ENCODE measurements at places on chromosomes 12 and 14.
A peak's percentile ranks its signal among the peaks of the same experiment; 100 is the strongest.

DNA sequence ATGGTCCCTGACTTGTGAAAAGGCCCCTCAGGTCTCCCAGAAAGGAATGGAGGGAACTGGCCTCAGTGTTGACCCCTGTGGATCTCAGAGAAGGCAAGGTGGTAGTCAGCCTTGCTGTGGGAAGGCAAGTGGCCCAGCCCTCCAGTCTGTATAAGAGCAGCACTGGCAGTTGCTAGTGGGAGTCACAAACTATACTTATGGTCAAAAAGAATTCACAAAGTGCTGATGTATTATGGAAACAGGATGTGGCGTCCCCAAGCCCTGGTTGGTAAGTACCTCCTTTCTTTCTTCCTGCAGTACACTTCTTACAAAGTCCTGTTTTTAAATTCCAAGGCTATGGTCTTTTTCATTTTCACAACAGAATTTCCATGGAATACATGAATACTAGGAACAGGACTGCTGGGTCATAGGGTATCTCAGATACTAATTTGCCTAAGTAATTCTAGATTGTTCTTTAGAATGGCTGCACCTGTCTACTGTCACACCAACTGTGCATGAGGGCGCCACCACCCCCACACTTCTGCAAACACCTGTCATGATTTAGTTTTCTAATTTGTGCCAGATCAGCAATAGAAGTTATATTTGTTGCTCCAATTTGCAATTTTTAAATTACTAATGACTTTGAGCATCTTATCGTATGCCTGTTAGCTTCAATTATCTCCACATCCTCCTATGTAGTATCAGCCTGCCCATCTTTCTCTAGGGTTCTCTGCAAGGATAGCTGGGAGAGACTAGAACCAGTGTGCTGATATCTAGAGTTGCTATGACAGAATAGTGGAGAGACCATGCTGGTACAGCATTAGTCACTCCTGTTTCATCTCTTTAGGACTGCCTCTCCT is 40.7 kb upstream of the TMEM263 start:
- DNase-seq: no peak

GRCh38 chr12:69123919-69124638 is 115.3 kb upstream of the CPSF6 start:
- no peak for DNase-seq

GRCh38 chr12:92955997-92956663 is 27.0 kb upstream of the EEA1 start:
- no peak for DNase-seq

GRCh38 chr12:79439175-79439825 is 251.5 kb downstream of the PAWR start:
- no peak for DNase-seq

GRCh38 chr12:128267131-128267622 is at the start of gene TMEM132C:
TSS of gene TMEM132C (plus strand) at chr12:128267170. CDS start at chr12:128267403, 233 bp downstream.
- DNase-seq: no peak

- DNase-seq: no peak
Observed at GRCh38 chr14:97850466-97850865, 1053.3 kb downstream of the VRK1 start.

- DNase-seq: no peak
Observed at GRCh38 chr12:112978163-112979040, at the start of gene OAS2. TSS of gene OAS2 (plus strand) at chr12:112978519. CDS start at chr12:112978609, 90 bp downstream.

DNA sequence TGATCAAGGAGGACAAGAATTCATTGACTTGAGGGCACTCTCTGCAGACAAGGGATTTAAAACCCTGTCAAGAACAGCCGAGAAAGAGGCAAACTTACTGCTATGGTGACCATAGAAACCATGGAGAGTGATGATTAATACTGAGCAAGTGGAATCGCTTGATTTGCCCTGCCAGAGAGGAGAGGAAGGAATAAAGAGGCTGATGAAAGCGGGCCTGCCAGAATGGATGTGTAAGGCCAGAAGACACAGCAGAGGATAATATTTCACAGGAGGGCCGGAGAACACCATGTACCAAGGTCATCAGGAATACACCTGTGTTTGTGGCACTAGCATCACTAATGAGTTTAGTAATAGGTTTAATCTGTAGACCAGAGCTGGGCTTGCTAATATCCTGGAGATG is 221.8 kb upstream of the DCN start:
- DNase-seq: no peak

- DNase-seq: no peak
Observed at GRCh38 chr12:132171293-132171967, 27.2 kb downstream of the NOC4L start.

DNA sequence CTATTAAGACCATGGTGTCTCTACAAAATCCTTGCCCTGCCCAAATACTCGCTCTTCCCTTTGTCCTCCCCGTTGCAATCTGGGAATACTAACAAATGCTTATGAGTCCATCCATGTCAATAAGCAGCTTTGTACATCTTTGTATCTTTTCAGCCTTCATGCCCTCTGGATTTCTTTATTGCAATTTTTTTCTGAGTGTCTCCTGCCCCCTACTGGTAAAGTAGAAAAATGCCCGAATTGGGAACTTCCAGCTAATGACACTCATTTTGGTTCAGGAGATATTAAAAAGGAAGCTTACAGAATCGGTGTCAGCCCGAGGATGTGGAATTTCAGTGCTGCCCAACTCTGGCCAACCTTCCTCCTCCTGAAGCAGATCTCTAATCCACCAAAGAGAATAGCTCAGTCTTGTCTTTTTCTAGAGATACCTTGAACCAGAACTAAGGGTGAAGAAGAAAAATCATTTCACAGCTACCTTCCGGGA is 46.0 kb downstream of the SH2B3 start:
- peak; percentile 80 for DNase-seq

DNA sequence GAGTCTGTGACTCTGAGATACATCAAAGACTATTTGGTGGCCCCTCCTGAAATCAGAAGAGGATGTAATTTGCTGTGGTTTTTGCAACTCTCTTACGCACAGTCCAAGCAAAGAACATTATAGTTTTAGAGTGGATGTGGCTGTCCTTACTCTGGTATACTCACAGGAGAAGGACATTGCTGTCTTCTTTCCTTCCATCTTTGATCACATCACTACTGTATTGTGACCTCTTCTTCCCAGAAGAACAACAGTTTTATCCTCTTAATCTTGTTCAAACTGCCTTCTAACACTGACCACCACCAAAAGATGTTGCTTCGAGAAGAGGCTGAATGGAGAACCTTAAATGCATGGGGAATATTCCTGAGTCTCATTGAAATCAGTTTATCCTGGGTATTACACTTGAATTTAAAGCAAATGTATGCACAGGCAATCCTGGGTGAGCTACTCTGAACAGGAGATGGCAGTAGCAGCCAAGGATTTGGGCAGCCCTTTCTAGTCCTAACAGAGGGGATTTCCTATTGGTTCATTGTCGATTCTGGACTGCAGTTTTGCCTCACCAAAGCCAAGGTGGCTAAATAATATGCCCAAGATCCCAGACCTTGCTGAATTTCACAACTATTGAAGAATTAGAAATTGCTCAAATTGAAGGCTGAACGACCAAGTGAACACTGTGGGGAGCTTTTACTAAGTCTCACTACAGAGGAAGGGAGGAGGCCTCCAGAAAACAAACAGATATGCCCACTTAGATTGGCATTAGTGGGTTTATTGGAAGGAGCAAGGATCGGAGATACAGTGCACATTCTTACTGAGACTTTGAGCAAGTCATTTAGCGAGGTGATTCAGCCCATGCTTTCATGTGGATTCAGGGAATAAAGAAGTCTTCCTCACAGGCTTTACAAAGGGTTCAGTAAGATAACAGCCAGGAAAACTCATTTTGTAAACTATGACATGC is 282.8 kb downstream of the PAWR start:
- DNase-seq: peak; percentile 32

DNA sequence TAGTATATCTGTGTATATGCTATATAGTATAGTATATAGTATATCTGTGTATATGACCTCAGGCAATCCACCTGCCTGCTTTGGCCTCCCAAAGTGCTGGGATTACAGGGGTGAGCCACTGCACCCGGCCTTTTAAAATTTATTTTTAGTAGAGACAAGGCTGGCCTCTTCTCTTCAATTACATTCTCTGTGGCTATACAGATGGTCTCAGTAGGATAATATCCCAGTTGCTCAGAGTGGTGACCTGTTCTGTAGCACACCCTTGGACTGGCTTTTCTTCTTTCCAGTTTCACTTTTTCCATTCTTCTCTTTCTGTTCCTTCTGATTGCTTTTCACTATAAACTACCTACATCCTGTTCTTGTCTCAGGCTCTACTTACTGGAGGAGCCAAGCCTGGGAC is 3.1 kb upstream of the NFATC4 start:
- no peak for DNase-seq

- no peak for DNase-seq
Observed at GRCh38 chr14:103693515-103693914, 21.7 kb downstream of the XRCC3 start.

GRCh38 chr14:85122690-85123089 is 407.3 kb upstream of the FLRT2 start:
- no peak for DNase-seq

- no peak for DNase-seq
Observed at GRCh38 chr12:30357766-30358490, 337.7 kb downstream of the IPO8 start.

- peak; percentile 24 for DNase-seq
Observed at GRCh38 chr12:49827401-49828099, 663 bp downstream of the NCKAP5L start.

GRCh38 chr14:28361486-28361885 is 405.1 kb upstream of the FOXG1 start:
- DNase-seq: no peak

DNA sequence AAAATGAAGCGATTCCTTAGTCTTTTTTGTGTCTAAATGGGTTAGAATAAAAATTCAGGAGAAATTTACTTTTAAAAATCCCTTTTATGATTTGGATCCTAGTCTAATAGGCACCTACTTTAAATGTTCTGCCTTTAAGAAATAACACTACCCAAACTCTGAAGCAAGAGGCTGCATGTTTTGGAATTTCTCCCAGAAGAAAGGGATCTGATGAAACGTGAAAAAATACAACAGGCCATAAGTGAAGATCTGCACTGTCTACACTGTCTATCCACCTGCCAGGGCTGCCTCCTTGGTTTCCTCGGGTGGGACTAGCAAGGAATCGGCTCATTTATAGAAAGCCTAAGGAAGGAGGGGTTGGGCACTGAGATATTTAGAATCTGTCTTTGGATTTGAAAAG is 22.1 kb downstream of the ACVR1B start:
- no peak for DNase-seq

DNA sequence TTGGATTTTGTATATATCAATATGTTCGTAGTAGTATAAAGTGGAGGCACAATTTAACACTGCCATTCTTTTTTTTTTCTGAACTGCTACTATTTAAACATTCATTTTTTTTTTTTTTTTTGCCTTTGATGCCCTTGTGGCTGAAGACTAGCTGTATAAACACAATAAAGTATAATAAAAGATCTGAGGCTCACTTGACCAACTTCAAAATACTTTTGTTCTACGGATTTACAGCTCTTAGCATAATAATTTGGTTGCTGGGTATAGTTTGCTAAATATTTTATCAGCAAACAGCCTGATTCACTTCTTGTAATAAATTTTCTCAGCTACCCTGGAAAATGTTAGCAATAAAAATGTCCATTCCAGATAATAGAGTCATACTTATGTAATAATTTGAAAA is 128.3 kb downstream of the KCNC2 start:
- DNase-seq: no peak

DNA sequence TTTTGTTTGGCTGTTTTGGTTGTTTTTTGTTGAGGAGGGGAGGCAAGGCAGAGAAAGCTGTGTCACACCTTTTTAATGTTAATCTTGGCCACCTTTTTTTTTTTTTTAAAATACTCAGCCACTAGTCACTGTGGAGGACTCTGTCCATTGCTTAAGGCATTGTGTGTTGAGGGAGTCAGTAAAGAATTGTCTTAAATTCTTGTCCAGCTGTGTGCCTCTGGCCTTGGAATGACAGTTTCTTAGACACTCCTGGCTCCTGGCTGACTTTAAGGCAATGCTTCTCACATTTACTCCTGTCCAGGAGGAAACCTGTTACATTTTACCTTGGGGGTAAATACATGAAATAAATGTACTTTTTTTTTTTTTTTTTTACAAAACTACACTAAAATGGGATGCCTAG is 18.1 kb upstream of the SMCO2 start:
- no peak for DNase-seq

DNA sequence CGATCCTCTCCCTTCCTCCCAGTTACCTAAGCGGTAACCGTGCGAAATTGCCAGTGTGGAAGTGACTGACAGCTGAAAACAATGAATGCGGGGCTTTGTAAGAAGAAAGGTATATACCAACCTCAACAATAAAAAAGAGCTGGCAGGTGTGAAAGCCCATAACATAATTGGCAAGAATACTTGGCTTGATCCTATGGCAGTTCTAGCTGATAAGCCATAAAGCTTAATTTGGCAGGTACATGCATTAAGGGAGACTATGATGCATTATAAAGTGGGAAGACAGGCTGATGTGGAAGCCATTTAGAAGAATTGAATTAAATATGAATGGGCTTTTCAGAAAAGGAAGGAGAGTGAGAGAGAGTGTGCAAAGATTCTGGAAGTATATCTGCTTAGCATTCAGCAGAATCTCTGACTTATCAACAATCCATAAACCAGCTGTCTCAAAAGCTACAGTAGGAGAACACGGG is 71.3 kb downstream of the CRACR2A start:
- DNase-seq: no peak

GRCh38 chr14:72965249-72965648 is 39.0 kb downstream of the DCAF4 start:
- DNase-seq: no peak

DNA sequence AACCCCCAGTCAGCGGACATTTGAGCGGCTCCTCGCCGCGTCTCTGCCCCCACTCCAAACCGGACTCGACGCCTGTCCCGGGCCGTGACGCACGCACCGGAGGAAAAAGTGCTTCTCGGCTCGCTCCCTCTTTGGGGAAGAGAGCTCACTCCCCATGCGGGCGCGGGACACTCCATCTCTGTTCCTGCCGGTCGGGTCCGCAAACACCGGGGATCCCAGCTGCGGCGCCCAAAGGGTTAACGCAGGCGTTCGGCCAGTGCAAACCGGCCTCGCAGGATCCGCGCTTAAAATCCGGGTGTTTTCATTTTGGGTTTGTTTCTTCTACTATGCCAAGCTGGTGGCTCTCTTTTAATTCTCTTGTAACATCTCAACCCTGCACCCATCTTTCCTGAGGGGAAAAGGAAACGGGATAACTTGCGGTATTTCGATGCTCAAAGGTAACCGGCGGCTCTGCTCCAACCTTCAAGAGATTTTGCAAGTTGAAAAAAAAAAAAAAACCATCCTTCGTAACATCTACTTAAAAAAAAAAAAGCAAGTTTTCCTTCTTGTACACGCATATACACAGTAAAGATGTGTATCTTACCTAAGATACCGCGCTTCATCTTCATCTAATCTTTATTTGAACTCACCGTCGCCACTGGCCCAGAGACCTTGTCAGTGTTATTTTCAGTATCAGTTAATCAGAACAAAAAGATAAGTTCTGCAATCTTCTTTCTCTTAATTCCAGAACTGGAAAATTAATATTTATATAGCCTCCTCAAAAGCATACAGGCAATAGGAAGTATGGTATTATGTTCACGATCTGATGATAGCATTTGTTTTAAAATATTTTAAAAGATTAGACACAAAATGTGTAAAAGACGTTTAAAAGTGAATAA is 1.6 kb upstream of the ATP2B1 start:
- DNase-seq: peak; percentile 27

DNA sequence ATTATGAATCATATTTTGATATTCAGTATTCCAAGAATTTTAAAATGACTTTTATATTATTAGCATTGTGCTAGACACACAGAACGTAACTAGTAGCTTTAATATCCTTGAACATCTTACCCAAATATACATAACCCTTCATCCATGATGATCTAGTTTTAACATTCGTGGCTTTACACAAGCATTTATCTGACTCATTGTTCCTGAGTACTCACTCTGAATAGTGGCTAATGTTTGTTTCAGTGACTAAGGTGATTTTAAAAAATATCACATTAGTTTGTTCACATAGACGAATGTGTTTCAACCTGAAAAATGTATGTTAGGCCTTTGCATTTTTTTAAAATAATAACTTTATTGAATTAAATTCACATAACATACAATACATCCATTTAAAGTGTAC is 80.0 kb upstream of the PTPRQ start:
- DNase-seq: no peak

Measured in hematopoietic multipotent progenitor cell treated with erythropoietin and hydrocortisone succinate and interleukin-3 and kit ligand, for 8 days (in vitro differentiated cells).